ENCODE measurements at places on chromosomes 2 and 18.

GRCh38 chr2:58046335-58046584 lies 346 bp upstream of the VRK2 start:
- DNase-seq, result no peak

- no peak for DNase-seq
These were observed 102.7 kb downstream of the TWIST2 start for GRCh38 chr2:238950551-238950950.

GRCh38 chr2:145593991-145594614 lies 1074.2 kb upstream of the ZEB2 start:
- peak; percentile 91 for DNase-seq

DNA sequence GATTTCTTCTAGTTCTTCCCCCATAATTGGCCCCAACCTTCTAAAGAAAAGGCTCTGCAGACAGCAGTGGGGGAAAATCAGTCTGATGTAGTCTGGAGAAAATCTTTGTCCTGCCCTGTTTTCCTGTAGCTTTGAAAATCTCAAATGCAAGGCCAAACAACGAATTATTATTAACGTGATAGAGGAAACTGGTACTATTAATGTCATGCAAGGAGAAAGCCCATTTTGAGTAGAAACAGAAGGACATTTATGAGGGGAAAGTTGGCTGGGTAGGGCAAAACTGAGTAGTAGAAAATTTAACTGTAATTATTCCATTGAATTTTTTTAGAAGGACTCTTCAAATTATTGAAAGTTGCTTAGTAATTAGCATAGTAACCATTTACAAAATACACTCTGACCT lies 98.8 kb downstream of the FMNL2 start:
- DNase-seq, result no peak

GRCh38 chr2:38600921-38601455 lies 1.7 kb downstream of the HNRNPLL start:
- peak; percentile 24 for DNase-seq

DNA sequence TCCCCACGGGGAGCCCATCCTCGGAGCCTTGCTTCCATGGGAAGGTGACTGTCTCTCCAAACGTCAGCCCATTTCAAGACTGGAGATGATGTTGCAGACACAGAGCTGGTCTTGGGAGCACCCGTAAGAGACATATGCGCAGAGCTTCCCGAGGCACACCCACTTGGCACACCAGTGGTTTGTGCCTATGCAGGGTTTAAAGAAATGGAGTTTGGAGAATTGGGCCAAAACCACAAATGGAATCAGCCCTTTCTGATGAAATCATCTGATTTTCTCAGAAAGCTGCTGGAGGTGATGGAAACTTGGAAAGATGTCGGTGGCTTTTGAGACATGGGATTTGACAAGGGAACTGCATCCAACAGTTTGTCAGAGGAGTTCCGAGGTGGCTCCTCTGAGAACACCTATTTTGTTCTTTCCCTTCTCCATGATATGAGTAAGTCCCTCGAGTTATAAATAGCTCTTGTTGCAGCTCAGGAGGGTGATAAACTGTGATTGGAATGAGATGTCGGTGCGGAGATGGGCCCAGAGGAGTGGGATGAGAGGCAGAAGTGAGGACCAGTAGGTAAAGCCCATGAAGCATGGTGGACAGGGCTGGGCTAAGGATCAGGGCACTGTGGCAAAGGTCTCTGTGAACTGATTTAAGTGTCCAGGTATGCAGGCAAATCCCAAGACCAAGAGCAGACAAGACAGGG lies 225.7 kb downstream of the ACKR3 start:
- DNase-seq, result no peak

- no peak for DNase-seq
These were observed 179.6 kb upstream of the SMAD2 start for GRCh38 chr18:48109961-48110493.

- no peak for DNase-seq
These were observed 251.3 kb upstream of the EPAS1 start for GRCh38 chr2:46045888-46046287.

DNA sequence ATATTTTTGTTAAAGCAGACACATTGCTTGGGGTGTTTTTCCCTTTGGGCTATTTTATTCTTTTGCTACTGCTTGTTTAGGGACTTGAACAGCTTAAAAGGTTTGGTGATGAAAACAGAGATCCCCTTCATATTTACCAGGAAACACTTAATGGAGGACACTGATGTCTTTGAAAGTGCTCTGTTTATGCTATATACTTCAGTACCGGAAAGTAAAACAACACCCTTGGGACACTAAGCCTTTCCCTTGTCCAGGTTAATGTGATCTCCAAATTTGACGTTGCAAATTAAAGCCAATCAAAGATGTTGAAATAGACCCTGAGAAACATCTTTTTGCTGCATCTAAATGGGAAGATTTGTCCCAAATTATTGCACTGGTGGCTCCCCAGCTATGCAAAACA lies 564.6 kb upstream of the PKDCC start:
- no peak for DNase-seq

- no peak for DNase-seq
These were observed 24.4 kb upstream of the ONECUT2 start for GRCh38 chr18:57410749-57411148.

DNA sequence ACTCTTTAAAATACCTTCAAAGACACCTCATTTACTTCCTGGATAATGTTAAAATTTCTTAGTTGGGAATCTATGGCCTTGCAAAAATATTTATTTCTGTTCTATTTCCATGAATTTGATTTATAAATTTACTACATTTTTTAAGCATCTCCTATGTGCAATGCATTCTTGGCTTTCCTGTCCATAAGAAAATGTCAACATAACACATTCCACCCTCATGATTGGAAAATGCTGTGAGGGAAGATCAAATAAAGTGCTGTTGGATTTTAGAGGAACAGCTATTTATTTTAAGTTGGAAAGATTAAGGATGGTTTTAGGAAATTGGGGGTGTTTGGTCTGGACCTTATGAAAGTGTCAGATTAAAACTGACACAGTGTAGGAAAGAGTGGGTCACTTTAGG lies 45.4 kb upstream of the MC4R start:
- no peak for DNase-seq

- no peak for DNase-seq
These were observed 1.3 kb downstream of the NETO1 start for GRCh38 chr18:72866442-72866900.

- no peak for DNase-seq
These were observed 451.9 kb upstream of the ZEB2 start for GRCh38 chr2:144971786-144972335.

DNA sequence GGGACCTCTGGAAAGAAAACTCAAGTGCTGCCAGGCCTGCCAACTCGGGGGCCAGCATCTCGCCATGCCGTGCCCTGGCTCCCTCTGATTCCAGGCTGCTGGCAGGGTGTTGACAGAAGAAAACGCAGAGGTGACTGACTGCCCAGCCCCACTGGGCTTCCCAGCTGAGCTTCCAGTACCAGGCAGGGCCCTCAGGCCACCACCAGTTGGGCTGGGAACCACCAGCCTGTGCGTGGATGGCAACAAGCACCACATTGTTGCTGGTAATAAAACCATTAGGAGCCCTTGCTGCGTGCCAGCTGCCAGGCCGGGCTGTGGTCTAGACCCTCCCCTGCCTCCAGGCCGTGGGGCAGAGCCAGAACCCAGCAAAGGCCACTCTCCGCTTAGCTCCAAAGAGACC lies 9.2 kb downstream of the DNMT3A start:
- no peak for DNase-seq

DNA sequence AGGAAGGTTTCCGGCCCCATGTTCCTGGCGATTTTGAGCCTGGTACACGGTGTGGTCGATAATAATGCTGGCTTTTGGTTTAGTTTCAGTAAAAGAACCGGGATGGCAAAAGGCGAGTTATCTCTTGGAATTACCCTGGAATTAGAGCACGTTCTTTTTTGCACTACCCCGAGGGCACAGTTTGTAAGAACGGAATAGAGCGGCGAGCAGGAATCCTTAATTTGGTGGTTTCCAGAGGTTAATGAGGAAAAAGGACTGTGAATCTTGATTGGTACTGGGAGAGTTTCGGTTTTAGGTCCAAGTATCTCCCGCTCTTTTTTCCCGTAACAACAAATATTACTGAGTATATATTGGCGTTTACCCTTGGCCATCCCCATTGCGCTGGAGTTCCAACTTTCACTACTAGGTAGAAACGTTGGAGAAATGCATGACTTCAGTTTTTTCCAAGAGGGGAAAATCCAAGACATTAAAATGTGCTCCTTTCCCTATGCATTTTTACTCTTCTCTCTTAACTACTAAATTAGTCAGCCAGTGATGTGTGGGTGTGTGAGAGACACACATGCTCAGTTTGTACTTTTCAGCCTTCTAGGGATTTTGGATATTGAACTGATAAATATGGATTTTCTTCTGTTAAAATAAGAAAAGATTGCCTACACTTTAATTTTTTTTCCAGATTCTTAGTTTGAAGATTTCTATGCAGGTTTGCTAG lies 160.8 kb downstream of the AGPS start:
- no peak for DNase-seq

GRCh38 chr2:207135340-207135739 lies 30.4 kb downstream of the KLF7 start:
- DNase-seq, result peak; percentile 55

- DNase-seq, result no peak
These were observed 95.7 kb downstream of the ASXL3 start for GRCh38 chr18:33673689-33674088.
